AG09309 (cell line): ENCODE measurements at places on chromosomes 12 and 14.

DNA sequence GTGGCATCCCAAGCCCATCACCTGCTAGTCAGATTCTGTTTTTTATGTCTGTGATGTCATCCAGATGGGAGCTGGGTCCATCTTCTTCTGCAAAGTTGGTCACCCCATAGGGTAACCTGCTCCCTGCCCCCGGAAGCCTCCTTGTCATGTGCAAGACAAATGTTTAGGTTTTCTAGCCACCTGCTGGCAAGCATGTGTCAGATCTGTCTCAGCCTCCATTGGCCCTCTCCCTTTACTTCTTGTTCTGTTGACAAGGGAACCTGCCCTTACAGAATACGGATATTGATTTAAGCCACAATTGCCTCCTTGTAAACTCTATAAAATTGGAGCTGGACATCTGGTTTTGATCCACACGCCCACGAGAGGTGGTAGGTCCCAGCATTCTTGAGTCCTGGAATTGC is 7.5 kb downstream of the NTF3 start:
- DNase-seq: no peak

DNA sequence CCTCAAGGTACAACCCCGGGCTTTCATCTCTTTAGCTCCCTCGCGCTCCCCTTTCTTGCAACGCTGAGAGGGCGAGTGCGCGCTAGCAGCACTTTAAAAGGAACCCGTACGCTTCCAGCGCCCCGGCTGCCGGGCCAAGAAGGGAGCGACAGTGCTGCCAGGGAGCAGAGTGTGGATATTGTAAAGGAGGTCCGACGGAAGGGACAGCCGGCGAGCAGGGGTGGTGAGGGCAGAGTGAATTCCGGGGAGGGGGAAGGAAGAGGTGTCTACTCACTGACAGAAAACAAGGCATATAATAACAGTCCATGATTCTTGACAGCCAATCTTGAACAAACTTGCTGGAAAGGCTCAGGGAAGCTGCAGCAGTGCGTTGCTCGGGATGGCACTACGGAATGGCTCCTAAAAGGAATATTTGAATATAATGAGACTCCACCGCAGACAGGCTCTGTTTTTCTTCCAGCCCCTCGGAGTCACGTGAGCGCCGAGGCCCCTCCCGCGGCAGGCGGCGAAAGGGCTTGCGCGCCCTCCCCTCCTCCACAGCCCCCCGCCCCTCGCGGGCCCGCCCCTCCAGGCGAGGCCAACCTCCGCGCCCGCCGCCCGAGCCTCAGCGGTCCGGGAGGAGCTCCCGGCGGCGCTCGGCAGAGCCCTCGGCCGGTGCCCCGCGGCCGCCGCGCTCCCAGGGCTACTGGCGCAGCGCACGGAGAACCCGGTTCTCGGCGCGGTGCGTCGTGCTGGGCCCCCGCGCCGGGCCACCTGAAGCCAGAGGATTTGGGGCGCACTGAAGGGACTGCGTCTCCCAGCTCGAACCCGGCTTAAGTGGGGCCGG is 3.4 kb downstream of the BMP4 start:
- peak; percentile 55 for DNase-seq

- DNase-seq: no peak
Measured at GRCh38 chr12:89663577-89664357, 44.9 kb downstream of the ATP2B1 start.

DNA sequence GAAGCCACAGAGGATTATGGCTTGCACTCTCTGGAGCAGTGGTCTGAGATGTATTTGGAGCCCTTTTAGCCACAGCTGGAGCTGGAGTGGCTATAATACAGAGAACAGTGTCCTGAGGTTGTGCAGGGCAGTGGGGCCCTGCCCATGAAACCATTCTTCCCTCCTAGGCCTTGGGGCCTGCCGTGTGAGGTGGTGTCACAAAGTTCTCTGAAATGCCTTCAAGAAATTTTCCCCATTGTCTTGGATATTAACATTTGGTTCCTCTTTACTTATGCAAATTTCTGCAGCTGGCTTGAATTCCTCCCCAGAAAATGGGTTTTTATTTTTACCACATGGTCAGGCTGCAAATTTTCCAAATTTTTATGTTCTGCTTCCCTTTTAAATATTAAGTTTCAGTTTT is 79.3 kb downstream of the UNC79 start:
- no peak for DNase-seq

DNA sequence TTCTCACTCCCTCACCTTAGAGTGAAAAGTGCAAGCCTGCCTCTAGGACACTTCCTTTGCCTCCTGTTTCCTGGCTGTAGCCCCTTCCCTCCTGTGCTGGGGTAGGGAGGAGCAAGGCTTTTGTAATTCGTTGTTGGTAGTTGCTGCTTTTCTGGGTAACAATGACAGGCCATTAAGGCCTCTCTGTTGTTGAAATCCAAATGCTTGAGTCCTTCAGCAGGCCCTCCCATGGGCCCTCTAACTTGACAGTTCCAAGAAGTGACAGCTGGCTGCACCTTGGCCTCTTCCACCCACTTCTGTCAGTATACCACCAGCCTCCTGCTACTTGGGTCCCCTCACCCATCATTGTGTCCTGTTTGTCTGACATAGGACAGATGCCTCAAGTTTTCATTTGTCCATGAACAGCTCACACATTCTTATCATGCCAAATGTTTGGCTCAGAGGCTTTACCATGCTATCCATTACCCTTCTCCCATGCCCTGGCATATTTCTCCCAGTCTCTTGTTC is 103.7 kb upstream of the PDE3A start:
- DNase-seq: no peak

GRCh38 chr12:64585104-64585503 is 25.2 kb upstream of the RASSF3 start:
- no peak for DNase-seq

- no peak for DNase-seq
Measured at GRCh38 chr14:100728962-100729361, 2.3 kb downstream of the DLK1 start.

DNA sequence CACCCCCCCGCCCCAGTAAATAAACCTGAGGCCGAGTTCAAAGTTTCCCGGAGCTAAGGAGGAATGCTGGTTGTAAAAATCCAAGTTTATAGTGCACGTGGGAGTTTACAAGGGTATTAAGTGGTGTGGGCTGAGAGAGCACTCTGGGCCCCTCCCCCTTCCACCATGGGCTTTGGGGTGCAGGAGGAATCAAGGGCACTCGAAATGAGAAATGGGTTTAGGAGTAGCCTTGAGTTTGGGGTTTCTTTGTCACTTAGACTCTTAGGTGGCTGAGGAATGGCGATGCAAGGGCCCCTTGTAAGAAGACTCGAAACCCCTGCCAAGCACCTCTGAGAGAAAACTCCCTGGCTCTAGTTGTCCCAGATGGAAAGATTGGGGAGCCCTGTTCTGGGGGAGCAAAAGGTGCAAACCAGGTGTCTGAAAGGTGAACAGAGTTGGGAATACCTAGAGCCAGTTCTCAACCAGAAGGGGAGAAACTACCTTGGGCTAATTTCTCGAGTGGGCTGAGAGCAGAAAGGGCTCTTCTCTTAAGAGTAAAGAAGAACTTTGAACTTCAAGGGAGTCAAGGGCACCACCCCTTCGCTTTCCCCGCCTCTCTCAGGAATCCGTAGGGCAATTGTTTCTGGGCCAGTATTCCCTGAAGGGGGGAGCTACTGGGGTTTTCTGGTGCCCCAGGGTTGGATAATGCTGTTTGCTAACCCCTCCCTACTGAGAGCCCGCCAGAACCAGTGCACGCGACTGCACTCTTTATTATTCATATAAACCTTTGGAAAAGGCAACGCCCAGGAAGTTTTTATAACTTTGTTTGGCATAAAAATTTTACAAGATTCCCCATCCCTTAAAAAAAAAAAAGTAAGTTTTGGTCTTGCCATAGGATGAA is 4.0 kb upstream of the HOTAIR start:
- DNase-seq: no peak

GRCh38 chr14:81669308-81669707 is 135.7 kb upstream of the SEL1L start:
- DNase-seq: no peak

GRCh38 chr14:39060818-39061437 is 42.1 kb downstream of the SEC23A start:
- DNase-seq: no peak

DNA sequence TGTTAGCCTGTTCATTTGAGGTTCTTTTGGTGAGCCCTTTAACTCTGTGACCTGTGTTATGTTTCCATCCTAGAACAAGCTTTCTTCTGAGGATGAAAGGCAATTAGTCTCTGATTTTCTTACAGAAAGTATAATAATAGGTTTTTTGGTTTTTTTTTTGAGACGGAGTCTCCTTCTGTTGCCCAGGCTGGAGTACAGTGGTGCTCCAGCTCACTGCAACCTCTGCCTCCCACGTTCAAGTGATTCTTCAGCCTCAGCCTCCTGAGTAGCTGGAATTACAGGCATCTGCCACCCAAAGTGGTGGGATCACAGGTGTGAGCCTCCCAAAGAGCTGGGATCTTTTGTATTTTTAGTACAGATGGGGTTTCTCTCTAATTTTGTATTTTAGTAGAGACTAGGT is 52.7 kb upstream of the SYNE2 start:
- DNase-seq: no peak

- no peak for DNase-seq
Measured at GRCh38 chr12:11499806-11500187, 104.4 kb upstream of the PRB2 start.

GRCh38 chr14:68139431-68140075 is 320.0 kb downstream of the RAD51B start:
- DNase-seq: no peak

- DNase-seq: no peak
Measured at GRCh38 chr12:93892423-93893268, 215.5 kb downstream of the CRADD start.

- DNase-seq: no peak
Measured at GRCh38 chr12:51527966-51528365, 63.1 kb upstream of the SCN8A start.

GRCh38 chr14:87491816-87492215 is 501.2 kb downstream of the GALC start:
- DNase-seq: no peak

GRCh38 chr12:11799502-11799873 is 150.0 kb downstream of the ETV6 start:
- DNase-seq: no peak

DNA sequence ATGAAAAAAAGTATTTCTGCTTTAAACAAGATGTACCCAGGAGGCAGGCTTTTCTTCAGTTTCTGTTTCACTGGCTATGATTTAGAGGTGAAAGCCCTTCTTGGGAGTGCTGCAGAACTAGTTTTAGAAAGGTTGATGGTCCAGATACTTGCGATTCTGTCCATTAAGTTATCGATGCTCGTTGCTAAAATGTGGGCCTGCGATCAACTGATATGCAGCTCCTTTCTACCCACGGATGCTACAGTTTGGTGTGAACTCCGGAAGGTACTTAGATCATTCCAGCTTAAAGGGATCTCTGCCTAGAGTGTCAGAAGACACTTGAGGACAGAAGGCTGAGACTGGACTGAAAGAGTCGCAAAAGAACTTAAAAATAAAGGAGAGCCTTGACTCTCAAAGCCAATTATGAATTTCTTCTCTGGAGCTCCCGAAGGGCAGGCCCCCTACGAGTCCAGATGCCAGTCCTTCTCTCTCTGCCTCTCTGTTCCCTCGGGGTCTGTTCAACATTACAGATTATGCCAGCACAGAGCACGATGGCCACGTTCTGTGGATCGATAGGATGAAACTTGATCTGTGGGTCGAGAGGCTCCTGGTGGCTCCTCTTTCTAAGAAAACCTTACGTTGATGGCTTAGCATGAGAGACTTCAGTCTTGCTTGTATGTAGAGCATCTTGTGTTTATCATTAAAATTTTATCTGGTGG is 40.0 kb downstream of the FBXW8 start:
- no peak for DNase-seq

- no peak for DNase-seq
Measured at GRCh38 chr14:42322531-42323284, 716.0 kb downstream of the LRFN5 start.

DNA sequence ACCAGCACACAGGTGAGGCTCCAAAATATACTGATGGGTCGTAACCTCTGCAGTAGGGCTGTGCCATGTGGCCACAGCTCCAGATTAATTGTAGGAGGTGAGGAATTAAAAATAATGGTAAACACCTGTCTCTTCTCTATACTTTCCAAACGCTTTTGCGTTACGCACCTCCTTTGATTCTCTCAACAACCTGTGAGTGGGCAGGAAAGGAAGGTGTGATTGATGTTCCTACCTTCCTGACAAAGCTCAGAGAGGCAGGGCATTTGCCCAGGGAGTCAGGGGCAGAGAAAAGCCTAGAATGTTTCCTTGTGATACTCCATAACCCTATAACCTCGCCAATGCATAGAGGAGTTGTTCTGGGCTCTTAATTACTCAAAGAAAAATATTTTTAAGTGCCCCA is 124.9 kb downstream of the PRMT8 start:
- no peak for DNase-seq

DNA sequence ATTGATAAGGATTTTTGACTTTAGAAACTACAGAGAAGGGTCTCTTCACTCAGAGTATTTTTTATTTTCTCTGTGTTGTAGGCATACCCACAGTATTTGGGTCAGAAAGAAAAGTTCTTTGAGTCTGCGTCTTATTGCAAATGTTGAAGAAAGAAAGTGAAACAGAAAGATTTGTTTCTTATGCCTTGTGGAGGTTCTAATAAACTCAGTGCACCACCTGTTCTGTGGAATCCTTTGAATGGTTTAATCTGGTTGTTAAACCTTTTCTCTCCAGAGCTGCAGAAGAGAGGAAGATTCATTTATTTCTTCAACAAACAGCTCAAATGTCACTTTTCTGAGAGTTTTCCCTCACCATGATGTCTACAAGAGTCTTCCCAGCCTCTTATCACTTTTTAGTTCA is 146.6 kb upstream of the PLEKHG7 start:
- no peak for DNase-seq

GRCh38 chr14:100450736-100451135 is 127.6 kb downstream of the SLC25A47 start:
- DNase-seq: no peak

DNA sequence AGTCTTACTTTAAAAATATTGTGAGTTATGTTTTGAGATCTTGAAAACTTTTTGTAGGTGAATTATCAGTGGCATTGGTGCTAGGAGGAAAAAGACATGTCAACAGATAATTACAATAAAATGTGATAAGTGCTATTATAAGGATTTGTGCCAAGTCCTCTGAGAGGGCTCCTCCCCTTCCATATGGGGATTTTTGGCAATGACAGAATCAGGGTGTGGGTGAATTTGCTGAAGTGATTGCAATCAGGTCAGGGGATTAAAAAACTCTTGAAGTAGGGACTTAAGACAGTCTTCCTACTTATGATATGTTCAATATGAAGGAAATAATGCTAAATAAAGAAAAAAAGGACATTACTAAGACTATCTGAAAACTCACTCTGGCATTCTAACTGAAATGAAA is 122.5 kb downstream of the SLC15A5 start:
- no peak for DNase-seq

- DNase-seq: no peak
Measured at GRCh38 chr12:54611715-54612149, 23.0 kb downstream of the LACRT start.

GRCh38 chr14:62307844-62308243 is 545.6 kb downstream of the SNAPC1 start:
- DNase-seq: no peak

DNA sequence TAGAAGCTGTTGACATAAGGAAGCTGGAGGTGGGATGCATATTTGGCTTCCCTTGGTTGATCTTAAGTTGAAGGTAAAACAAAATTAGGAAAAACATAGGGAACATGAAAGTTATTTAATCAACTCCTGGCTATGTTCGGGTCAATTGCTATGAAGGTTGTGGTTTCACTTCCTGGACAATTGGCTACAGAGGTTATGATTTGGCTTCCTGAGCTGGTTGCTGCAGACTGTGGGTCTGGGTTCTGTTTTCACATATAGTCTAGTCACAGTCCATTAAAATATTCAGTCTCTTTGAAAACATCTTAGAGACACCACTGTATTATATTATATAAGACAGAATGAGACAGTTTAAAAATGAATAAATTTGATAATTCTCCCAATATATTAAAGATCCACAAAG is 895.2 kb upstream of the USP15 start:
- DNase-seq: no peak
